D341Med (cell line): ENCODE measurements at places on chromosomes 13 and 19.

GRCh38 chr19:1839658-1840540, 8.4 kb downstream of the REXO1 start:
- DNase-seq: no peak

DNA sequence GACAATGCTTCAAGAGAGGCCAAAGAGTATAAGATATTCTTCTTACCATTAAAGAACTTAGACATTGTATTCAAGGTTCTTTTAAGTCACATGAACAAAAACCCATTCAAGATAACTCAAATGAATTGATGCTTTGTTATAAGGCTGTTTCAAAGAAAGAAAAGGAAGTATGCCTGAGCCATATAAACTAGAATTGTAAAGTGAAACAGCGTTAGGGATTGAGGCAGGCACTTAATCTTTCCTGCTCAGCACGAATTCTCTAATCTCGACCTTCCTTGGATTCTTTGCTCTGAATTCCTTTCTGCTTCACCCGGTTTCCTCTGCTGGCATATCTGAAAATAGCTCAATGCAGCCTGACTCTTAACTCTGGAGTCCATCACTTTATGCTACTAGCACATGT, 595.4 kb downstream of the DIAPH3 start:
- DNase-seq: no peak

DNA sequence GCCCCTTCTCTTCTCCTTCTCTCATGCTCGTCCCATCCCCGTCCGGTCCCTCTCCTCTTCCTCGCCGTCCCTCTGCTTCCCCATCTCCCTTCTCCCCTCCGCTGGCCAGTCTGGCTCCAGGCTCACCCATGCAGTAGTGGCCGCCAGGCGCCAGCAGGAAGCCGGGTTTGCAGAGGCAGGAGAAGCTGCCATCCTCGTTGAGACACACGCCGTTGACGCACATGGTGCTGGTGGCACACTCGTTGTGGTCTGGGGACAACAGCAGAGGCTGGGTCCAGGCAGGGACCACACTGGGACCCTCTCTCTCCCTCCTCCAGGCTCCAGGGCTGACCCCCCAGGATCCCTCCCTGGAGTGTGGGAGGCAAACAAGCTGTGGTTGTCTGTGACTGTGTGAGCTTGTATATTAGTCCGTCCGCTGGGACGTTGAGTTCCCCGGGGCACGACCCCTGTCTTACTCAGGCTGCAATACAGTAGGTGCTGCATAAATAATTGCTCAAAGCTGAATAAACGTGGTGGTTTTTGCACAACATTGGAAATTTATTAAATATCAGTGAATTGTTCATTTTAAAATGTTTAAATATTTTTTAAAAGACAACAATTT, 16.4 kb downstream of the FBN3 start:
- DNase-seq: no peak

- no peak for DNase-seq
Measured at GRCh38 chr13:71214821-71215220, 652.2 kb downstream of the DACH1 start.

GRCh38 chr19:35061583-35062373, 20.3 kb downstream of the HPN start:
- DNase-seq: no peak

DNA sequence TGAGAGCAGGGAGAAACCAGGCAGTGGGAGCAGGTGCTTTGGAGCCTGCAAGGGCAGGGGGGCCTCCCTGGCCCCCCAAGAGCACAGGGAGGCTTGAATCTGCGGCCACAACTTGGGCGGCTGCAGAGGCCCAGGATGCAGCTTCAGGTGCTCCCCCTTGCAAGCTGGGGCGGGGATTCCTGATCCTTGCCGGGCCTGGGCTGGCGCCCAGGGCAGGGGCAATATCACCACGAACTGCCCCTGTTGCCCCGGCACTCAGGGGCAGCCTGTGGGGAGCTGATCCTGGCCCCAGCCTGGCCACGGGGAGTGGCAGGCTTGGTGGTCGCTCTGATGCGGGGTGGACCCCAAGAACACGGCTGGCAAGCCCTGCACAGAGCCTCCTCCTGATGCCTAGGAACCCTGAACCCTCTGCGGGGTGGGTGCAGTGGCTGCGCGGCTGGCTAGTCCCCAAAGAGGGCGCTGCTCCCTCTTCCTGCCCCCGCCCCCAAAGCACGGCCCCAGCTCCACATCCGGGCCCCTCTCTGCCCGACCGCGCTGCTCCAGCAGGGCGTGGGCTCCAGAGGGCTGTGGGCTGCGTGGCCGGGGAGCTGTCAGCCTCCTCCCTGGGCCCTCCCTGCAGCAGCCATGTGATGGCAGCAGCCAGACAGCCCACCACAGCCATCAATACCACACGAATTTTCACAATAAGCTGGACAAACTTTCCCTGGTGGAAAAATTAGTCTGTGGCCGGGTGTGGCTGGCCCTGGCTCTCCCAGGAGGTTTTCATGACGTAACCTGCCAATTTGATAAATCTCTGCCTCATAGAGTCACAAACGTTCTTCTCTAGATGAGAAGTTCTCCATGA, 21.0 kb downstream of the TNFSF9 start:
- DNase-seq: no peak
